ENCODE measurements at places on chromosomes 7 and 10. TPM values are rescaled to one million over a fixed set of nuclear protein-coding genes. Genes with fewer than 3 reads are reported as not detected.

Gene SH2D4B
- total RNA-seq: not detected

Gene TBATA
- not detected for total RNA-seq

Gene HERC4
- 10.4 TPM for total RNA-seq

Gene LDB3
- 0.03 TPM for total RNA-seq

Gene OR2A14
- total RNA-seq: not detected

Gene TMEM72
- total RNA-seq: 1.5 TPM

Gene CALHM1
- total RNA-seq: not detected

Gene HTR5A
- not detected for total RNA-seq

Gene AQP1
- total RNA-seq: not detected

Gene SPDYE11
- not detected for total RNA-seq

Data from Caki2 (cell line).